ENCODE measurements at places on chromosomes 12 and 14. TPM values are rescaled to one million over a fixed set of nuclear protein-coding genes. Genes with fewer than 3 reads are reported as not detected.

The RAPGEF3 gene
- 2.3 TPM for total RNA-seq

The SLC17A8 gene
- total RNA-seq, result 0.46 TPM

The SPX gene
- 0.27 TPM for total RNA-seq

The CLEC1B gene
- total RNA-seq, result not detected

The ITGB7 gene
- total RNA-seq, result 0.44 TPM

The TAS2R14 gene
- 4.7 TPM for total RNA-seq

The NEUROD4 gene
- 7.8 TPM for total RNA-seq

The RGS6 gene
- total RNA-seq, result 0.43 TPM

The ACOT6 gene
- not detected for total RNA-seq

The SALL2 gene
- 15.0 TPM for total RNA-seq

The GPR135 gene
- 2.1 TPM for total RNA-seq

The AMN gene
- total RNA-seq, result 0.22 TPM

The APOF gene
- 0.22 TPM for total RNA-seq

The TMEM119 gene
- total RNA-seq, result 0.05 TPM

The GLTP gene
- 17.2 TPM for total RNA-seq

The CELA1 gene
- total RNA-seq, result not detected

The CYP46A1 gene
- 1.8 TPM for total RNA-seq

The ARHGEF25 gene
- total RNA-seq, result 16.9 TPM

The PLD4 gene
- 0.22 TPM for total RNA-seq

The ORAI1 gene
- 6.6 TPM for total RNA-seq

The PLEK2 gene
- not detected for total RNA-seq

The TAS2R9 gene
- 0.38 TPM for total RNA-seq

The CABP1 gene
- 1.1 TPM for total RNA-seq

The PXMP2 gene
- 29.1 TPM for total RNA-seq

The AICDA gene
- total RNA-seq, result 0.27 TPM

The CIROP gene
- 0.38 TPM for total RNA-seq

The AMHR2 gene
- total RNA-seq, result 0.10 TPM
